ENCODE measurements at places on chromosomes 13 and 19.

DNA sequence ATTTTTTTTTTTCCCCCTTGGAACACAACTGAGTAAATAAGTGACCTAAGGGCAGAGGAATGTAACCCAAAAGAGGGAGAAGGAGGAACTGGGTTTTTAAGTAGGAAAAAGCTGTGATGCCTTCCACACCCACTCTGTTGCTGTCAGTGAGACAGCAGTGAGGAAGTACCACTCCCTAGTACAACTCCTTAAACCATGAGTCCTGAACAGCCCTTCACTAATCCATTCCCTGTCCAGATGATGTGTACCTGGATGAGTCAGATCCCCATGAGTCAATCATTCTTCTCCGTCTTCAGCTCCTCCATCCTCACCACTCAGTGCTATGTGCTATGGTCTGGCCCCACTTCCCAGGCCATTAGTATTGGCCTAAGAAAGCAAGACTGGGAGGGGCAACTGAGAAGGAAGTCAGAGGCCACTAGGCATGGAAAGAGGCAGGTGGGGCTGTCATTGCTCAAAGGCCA lies 12.9 kb upstream of the CXCL17 start:
- DNase-seq, result no peak

DNA sequence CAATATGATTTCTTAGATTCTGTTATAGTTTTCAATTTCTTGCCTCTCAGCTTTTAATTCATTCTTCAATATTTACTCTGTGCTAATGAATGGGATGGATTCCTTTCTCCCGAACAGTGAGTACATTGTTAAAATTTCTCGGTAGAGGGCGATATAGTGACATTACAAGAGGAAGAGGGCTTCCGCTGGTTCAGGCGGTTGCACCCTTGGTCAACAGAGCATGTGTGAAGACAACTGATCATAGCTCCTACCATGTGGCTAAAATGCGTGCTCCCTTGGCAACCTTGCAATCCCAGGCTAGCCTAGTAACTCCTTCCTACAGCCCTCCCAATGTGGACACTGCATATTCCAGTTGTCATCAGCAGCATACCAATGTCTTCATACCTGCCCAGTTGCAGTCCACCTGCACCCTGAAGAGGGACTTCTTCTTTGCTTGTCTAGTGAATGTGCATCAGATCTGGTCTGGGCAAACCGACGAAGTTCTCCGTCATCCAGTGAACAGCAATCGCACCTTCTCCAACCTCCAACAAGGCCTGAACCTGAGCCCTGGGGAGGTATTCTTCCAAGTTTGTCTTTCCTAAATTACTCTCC lies 653.0 kb upstream of the GPC6 start:
- no peak for DNase-seq

GRCh38 chr13:60514891-60515290 lies 117.9 kb downstream of the TDRD3 start:
- no peak for DNase-seq

GRCh38 chr13:107900775-107901174 lies 314.6 kb downstream of the LIG4 start:
- no peak for DNase-seq

GRCh38 chr13:87537951-87538350 lies 133.2 kb upstream of the SLITRK5 start:
- DNase-seq, result no peak
